Brain pericyte (primary cell): ENCODE measurements at places on chromosomes 11 and 22.

DNA sequence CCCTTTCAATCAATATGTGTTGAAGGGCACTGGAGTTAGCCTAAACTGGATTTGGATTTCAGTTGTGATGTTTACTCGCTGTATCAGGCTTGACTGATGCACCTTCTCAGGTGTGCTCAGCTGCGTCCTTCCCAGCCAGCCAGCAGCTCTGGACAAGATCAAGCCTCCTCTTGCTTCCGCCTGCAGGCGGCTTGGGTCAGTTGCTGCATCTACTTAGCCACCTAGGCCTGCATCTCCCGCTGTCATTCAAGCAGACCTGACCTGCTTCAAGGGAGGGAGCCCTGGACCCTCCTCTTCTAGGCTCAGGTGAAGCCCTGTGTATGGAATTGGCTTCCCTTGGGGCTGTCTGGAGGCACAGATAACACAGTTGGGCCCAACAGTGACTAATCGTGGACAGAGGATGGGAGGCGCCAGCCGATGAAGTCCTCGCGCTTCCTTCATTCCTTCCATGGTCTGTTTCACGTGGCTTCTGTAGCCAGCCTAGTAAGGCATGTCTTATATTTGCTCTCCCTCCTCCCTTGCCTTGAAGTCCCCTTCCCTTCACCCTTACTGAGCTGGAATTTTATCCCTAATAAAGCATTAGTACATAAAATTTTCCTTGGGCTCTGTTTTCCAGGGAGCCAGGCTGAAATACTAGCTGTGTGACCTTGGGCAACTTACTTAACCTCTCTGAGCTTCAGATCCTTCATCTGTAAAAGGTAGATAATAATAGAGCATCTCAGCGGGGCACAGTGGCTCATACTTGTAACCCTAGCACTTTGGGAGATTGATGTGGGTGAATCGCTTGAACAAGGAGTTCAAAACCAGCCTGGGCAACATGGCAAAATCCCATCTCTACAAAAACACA lies 2.1 kb upstream of the LHFPL7 start:
- DNase-seq, result no peak

GRCh38 chr11:1129611-1130160 lies 28.1 kb upstream of the MUC5AC start:
- DNase-seq, result no peak

DNA sequence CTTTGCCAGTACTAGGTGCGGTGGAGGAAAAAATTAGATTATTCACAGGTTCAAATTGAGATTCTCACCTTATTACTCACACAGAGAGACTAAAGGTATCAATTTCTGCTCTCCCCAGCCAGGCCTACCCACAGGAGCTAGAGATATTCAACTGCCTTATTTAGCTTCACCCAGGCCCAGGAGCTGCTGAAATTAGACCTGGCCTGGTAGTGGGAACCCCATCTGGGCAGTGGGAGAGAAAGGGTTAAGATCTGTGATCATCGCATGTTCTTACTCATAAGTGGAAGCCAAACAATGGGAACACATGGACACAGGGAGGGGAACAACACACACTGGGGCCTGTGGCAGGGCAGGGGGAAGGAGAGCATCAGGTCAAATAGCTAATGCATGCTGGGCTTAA lies 20.9 kb upstream of the MICAL2 start:
- no peak for DNase-seq

- no peak for DNase-seq
Measured at GRCh38 chr11:79382301-79383050, 58.4 kb downstream of the TENM4 start.

DNA sequence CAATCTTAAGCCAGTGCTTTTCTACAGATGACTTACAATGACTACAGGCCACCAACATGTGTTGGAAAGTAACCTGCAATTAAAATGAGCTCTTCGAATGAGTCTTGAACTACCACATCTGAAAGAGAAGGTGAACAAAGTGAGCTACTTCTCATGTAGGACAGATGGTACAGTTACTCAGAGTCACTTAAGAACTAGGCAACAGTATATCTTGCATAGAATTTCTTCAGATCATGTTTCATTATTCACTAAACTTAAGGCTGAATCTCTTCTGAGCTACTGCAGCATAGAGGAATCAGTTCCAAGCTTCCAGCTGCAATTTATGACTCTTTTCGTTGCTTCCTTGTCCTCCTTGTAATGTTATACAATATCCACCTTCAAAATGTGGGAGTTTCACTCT lies 270.9 kb downstream of the TTC28 start:
- DNase-seq, result no peak

DNA sequence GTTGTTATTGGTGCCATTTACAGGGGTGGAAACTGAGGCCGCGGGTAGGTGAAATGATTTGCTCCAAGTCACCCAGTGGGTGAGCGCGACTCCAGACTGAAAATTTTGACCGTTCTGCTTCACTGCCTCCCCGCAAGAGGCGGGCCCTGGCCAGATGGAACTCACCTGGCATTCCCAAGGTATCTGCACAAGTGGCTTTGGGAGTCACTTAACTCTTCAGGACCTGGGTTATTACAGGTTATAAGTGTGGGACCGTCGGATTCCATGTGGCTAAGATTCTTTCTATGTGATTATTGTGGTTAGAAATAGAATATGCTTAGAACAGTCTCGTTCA lies 598 bp downstream of the CABIN1 start:
- no peak for DNase-seq

GRCh38 chr11:9616858-9617257 lies 43.4 kb downstream of the WEE1 start:
- no peak for DNase-seq

- no peak for DNase-seq
Measured at GRCh38 chr11:102453302-102453695, 734 bp upstream of the TMEM123 start.

DNA sequence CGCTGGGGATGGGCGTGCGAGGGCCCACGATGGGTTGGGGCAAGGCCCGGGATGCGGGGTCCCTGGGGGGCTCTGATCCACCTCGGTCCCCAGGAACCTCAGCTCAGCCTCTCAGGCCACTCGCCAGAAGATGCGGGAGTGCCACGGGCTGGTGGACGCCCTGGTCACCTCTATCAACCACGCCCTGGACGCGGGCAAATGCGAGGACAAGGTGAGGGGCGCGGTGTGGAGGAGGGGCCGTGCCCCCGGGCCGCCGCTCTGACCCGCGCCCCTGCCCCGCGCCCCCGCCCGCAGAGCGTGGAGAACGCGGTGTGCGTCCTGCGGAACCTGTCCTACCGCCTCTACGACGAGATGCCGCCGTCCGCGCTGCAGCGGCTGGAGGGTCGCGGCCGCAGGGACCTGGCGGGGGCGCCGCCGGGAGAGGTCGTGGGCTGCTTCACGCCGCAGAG lies 6.3 kb downstream of the PKP3 start:
- no peak for DNase-seq

- DNase-seq, result no peak
Measured at GRCh38 chr11:72742513-72743320, 9.5 kb downstream of the ARAP1 start.

DNA sequence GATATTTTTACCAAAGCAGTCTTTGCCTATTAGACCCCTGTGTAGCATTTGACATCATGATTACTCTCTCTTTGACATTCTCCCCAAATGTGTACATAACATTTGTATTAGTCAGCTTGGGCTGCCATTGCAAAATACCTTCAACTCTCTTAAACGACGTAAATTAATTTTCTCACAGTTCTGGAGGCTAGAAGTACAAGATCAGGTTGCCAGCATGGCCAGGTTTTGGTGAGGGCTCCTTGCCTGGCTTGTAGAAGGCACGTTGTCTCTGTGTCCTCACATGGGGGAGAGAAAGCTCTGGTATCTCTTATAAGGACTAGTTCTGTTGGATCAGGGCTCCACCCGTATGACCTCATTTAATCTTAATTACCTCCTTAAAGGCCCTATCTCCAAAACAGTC lies 12.3 kb upstream of the DLAT start:
- no peak for DNase-seq

GRCh38 chr11:117792992-117793391 lies 4.0 kb downstream of the DSCAML1 start:
- no peak for DNase-seq

GRCh38 chr11:82174610-82175009 lies 559.1 kb downstream of the FAM181B start:
- DNase-seq, result no peak

DNA sequence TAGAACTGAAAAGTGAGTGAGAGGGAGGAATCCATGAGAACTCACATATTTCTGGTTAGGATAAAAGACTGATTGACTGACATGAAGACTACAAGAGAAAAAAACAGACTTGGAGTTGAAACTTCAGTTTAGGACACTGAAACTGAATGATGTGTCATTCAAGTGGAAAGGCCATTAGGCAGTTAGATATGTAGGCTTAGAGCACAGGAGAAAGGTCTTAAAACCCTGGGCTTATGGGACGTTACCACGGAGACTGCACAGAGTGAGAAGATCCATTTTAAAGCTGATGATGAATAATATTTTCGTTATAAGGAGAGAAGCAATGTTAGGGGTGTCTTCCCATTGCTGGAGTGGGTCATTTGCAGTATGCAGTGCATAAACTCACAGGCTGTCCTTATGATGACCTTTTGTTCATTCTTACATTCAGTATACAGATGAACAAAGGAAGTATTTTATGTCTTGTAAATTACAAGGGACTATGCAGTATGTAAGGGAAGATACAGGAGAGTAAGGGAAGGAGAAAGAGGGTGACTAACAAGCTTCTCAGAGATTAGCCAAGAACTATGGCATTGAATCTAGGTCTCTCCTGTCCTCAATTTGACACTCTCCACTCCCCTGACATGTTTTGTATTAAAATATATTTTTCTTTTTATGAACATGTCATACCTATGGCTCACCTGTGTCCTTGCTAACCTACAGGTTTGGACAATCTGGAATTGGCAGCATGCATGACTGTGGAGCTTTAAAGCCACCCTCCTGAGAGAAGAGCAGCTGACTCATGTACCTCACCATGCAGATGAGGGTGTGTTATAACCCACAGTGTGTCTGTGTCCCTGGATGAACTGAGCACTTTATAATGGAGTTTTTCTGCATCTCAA lies 63.7 kb downstream of the MAML2 start:
- DNase-seq, result no peak

- no peak for DNase-seq
Measured at GRCh38 chr11:28984231-28984630, 876.0 kb downstream of the METTL15 start.

DNA sequence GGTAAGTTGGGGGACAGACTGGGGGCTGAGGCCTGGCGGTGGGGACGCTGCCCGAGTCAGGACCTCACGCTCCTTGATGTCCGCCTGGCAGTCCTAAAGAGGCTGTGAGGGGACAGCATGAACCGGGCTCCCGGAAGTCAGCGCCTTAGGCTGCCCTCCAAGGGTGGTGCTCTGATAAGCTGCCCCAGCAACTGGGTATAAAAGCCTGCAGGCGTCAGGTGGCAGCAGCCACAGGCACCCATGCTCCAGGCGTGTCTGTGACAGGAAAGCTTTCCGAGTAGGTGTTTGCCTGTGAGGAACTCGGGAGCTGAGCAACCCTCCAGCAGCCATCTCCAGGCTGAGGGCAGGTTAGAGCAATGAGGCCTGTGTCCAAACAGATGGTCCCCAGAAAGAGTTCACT lies 53.0 kb downstream of the ST3GAL4 start:
- DNase-seq, result no peak

- DNase-seq, result no peak
Measured at GRCh38 chr11:134276396-134277182, 410 bp downstream of the GLB1L3 start.

- no peak for DNase-seq
Measured at GRCh38 chr22:49352361-49353169, 475.1 kb downstream of the BRD1 start.

DNA sequence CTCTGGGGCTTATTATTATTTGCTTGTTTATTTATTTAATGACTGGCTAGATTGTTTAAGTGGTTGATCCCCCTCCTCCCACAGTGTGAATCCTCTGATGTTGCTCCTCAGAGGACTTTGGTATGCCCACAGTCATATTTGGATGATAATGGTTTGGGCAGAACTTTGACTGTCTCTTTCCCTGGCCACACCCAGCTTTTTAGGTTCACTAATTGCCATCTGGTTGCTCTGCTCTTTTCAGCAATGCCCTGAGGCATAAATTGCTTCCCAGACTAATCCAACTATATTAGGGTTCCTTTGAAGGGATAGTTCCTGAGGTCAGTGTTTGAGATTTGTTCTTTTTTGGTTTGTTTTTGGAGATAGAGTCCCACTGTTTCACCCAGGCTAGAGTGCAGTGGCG lies 99.3 kb upstream of the RRM1 start:
- no peak for DNase-seq

DNA sequence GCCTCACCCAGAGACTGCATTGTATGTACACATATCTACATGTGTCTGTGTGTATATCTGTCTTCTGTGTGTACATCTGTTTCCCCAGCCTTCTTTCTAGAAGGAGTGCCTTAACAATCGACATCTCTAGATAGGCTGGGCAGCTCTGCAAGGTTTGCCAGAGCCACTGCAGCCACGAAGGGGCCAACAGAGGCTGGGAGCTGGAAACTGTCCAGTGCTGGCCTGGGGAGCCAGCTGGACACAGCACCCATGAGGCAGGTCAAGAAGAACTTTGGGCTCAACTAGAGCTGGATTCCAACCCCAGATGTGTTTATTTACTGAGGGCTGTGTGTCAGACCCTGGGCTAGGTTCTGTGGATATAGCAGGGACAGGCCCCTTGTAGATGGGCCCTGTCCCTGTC lies 3.3 kb downstream of the SGSM1 start:
- no peak for DNase-seq

DNA sequence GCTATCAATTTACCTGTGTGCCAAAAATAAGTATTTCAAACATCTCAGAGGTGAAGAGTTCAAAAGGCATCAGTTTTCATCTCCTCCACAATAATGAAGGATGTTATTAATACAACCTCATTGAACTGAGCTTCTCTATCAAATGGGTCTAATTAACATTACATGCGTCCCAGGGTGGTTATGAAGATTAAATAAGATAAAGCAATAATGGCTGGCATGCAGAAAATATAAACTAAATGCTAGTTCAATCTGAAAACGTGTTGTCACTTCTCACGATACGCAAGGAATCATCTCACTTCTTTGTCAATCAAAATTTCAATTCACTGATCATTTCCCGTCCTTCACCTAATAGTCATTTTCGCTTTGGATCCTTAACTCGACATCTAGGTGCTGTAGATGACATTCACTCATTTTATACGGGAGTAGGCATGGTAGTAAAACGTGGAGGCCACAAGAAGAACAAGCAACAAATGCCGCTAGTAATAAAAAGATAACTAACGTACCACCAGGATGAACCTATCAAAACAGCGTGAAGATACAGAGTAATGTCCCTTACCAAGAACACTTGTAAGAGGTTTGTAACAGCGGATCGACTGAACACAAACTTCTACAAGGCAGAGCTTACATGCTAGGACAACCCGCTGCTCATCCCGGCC lies 918 bp downstream of the CHORDC1 start:
- no peak for DNase-seq

GRCh38 chr11:114026355-114026754 lies 33.2 kb upstream of the ZBTB16 start:
- no peak for DNase-seq

- no peak for DNase-seq
Measured at GRCh38 chr11:122793515-122793914, 44.8 kb upstream of the CRTAM start.

- DNase-seq, result peak; percentile 83
Measured at GRCh38 chr22:42688241-42689211, 32.1 kb downstream of the A4GALT start.

- no peak for DNase-seq
Measured at GRCh38 chr22:39349506-39349966, 255 bp upstream of the SYNGR1 start.

- no peak for DNase-seq
Measured at GRCh38 chr22:48431536-48432315, 1395.9 kb downstream of the BRD1 start.
